ENCODE measurements at places on chromosomes 12 and 14. TPM values are rescaled to one million over a fixed set of nuclear protein-coding genes. Genes with fewer than 3 reads are reported as not detected.

Gene CABP1
- total RNA-seq: 0.23 TPM

GRCh38 chr14:101361044-101361443 lies 200.3 kb upstream of the DIO3 start:
- H3K36me3 ChIP-seq: no peaks in the 10 kb centered on the region
- no peak overlapping the region for H3K4me3 ChIP-seq
- peaks cover 7% of the 10 kb centered on the region for H3K4me1 ChIP-seq
- H3K27ac ChIP-seq: peak overlapping the region; percentile 48
- H3K27me3 ChIP-seq: no peaks in the 10 kb centered on the region

DNA sequence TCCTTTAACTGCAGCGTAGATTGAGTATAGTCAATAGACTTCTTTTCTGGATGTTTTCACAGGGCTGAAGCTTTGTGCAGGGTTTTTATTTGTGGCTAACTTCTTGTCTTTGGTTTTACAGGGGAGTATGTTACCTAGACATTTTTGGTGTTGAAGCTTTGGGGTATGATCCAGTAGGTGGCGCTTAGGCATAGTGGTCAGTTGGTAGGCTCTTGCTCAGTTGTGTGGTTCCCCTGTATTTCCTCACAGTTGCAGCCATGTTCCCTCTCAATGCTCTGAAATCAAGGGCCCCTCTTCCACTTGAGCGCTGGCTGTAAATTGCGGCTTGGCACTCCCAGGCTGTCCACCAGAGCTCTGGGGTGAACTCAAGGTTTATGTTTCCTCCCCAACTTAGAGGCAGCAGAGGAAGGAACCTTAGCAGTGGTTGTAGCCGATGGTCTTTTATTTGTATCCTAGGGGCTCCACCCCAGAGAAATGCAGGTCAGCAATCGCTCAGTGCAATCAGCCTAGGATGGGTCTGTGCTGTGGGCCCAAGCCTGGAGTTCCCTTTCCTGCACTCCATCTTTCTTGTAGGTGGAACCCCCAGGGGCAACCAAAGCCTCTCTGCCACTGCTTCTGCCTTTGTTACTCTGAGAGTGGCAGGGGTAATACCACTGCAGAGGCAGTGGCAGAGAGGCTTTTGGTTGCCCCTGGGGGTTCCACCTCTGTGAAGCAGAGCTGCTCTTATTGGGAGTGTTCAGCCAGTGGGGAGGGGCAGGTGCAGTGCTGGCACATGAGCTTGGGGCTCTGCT lies 55.1 kb downstream of the CMAS start:
- DNase-seq: peak; percentile 46
- H3K27ac ChIP-seq: no peak overlapping the region
- H3K4me1 ChIP-seq: no peaks in the 10 kb centered on the region

- no peak overlapping the region for H3K27ac ChIP-seq
- no peaks in the 10 kb centered on the region for H3K36me3 ChIP-seq
- no peaks in the 10 kb centered on the region for H3K4me1 ChIP-seq
- DNase-seq: no peak
- H3K27me3 ChIP-seq: no peaks in the 10 kb centered on the region
Observed at GRCh38 chr14:70468731-70469130, 16.8 kb downstream of the ADAM21 start.

GRCh38 chr12:120470150-120470784 lies 719 bp upstream of the SRSF9 start:
- peak overlapping the region; percentile 92 for H3K4me3 ChIP-seq
- DNase-seq: no peak
- no peaks in the 10 kb centered on the region for H3K27me3 ChIP-seq

GRCh38 chr14:52029881-52030280 lies 39.0 kb downstream of the NID2 start:
- no peak for DNase-seq
- no peak overlapping the region for H3K27ac ChIP-seq
- H3K4me1 ChIP-seq: no peaks in the 10 kb centered on the region
- no peaks in the 10 kb centered on the region for H3K36me3 ChIP-seq
- no peak overlapping the region for H3K4me3 ChIP-seq
- H3K27me3 ChIP-seq: no peaks in the 10 kb centered on the region

DNA sequence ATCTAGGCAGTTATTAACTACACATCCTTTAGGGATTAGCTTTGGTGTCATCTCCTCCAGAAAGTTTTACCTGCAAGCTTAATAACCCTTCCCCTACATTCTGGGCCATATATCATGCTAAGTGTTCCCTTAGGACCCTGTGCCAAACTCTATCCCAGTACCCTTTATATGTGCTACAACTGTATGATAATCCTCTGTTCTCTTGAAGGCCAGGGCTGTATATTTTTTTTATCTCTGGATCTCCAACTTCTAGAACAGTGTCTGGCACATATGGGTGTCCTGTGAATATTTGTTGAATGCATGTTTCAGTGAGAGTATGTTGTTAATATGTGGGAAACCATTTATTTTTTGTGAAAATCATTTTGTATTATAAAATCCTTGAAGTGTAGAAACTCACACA lies 106.7 kb downstream of the PPM1A start:
- no peak overlapping the region for H3K4me3 ChIP-seq
- H3K27ac ChIP-seq: no peak overlapping the region

DNA sequence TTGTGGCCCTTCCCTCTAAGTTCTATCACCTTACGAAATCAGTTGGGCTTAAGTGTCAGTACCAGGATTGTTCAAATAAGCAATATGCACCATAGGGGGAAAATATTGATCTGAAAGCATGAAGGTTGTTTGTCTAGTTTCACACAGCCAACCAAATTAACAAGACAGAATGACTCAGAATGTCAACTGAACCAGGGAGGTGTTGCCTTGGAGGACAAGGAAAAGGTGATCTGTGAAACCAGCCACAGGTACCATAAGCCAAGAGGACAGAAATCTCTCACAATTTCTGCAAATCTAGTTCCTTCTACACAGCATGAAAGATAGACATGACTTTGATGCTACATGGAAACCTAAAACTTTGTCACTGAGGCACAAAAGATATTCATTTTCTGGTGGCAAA lies 297.9 kb downstream of the BCL11B start:
- H3K27ac ChIP-seq: no peak overlapping the region
- DNase-seq: no peak
- H3K4me1 ChIP-seq: no peaks in the 10 kb centered on the region
- H3K36me3 ChIP-seq: no peaks in the 10 kb centered on the region
- H3K27me3 ChIP-seq: no peaks in the 10 kb centered on the region
